ENCODE measurements at places on chromosomes 16 and 17.

- no peak overlapping the region for H3K4me3 ChIP-seq
- peaks cover 22% of the 10 kb centered on the region for H3K36me3 ChIP-seq
- no peak overlapping the region for H3K27ac ChIP-seq
- no peaks in the 10 kb centered on the region for H3K27me3 ChIP-seq
Measured at GRCh38 chr17:75493476-75494129, 21.7 kb downstream of the CASKIN2 start.

GRCh38 chr17:40651939-40652338 lies 4.3 kb upstream of the SMARCE1 start:
- H3K27ac ChIP-seq = no peak overlapping the region
- no peak for DNase-seq
- H3K36me3 ChIP-seq = peaks cover 2% of the 10 kb centered on the region
- peaks cover 9% of the 10 kb centered on the region for H3K27me3 ChIP-seq
- peaks cover 10% of the 10 kb centered on the region for H3K4me1 ChIP-seq

GRCh38 chr16:14309906-14310305 lies 238.8 kb downstream of the MRTFB start:
- H3K27ac ChIP-seq = peak overlapping the region; percentile 91
- H3K27me3 ChIP-seq = peaks cover 8% of the 10 kb centered on the region
- no peaks in the 10 kb centered on the region for H3K36me3 ChIP-seq
- no peak for DNase-seq

DNA sequence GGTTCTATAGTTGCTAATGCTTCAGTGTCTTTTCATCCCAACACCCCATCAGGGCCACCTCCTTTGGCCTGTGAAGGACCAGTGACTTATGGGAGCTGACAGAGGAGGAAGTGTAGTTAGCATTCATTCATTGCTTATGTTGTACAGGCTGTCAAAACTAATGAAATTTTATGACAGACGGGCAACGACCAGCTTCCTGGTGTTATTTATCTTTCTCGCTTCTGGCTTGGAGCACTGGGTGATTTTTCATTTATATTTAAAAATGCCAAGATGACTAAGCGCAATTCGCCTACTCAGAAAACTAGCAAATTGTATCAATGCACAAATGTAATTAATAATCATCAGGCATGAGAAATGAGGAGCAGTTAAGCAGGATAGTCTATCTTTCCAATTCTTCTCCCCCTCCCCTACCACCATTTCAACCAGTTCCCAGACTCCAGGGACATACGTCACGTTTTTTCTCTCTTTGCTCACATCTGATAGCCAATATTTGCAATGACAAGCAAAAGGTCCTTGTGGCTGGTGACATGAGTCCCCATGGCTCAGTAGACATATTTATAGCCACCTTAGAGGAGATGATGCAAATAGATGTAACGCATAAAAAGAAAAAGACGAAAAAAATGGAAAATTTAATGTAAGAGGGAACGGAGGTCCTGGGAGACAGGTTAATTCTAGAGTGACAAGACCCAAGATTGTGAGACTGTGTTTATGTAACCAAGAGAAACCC lies 11.2 kb downstream of the CDRT15 start:
- no peaks in the 10 kb centered on the region for H3K27me3 ChIP-seq
- no peaks in the 10 kb centered on the region for H3K36me3 ChIP-seq
- DNase-seq = no peak
- no peak overlapping the region for H3K27ac ChIP-seq

DNA sequence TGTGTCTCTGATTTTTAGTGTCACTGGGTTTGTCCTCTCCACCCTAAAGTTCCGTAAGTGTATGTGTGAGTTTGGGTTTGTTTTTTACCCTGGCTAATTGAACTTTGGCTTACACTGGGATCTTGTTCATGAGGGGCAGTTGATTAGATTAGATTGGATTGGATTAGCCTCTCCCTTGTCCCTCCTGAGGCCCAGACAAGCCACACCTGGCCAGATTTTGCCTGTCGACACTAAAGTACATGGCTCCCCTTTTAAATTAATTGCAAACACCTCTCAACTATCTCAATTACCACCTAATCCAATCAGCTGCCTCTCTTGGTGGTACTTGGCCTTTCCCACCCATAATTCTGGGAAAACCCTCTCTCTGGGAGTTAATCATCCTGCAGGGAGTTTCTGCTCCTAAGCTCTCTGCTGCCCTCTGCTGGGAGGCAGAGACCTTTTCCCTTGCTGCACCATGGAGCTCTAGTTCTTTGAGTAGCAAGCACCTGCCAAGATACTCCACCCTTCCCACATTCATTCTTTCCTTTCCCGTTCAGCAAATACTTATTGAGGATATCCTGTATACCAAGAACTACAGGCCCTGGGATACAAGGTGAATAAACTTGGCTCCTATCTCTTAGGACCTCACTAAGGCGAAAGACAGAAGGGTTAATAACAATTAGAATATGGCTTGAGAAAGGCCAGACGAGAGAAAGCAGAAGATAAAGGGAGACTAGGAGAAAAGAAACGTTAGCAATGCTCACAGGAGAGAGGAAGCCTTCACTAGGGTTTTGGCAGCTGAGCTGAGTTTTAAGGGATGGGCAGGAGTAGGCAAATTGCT lies 60.0 kb upstream of the MPHOSPH6 start:
- no peaks in the 10 kb centered on the region for H3K36me3 ChIP-seq
- H3K27ac ChIP-seq = no peak overlapping the region
- H3K4me3 ChIP-seq = no peak overlapping the region

DNA sequence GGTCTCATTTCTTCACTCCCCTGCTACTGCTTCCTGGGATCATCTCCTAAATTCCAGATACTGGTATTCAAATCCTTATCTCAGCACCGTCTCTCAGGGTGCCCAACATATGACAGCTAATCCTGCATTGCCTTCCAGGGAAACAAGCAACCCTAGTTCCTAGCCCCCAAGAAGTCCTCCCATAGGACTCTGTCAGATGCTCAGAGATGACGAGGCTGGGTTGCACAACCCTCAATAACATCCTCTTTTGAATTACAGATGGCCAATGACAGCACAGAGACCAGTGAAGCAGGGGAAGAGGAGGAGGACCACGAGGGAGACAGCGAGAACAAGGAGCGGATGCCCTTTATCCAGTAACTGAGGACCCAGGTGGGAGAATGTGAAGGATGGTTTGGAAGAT lies 45.0 kb upstream of the CLEC3A start:
- no peaks in the 10 kb centered on the region for H3K36me3 ChIP-seq
- no peaks in the 10 kb centered on the region for H3K27me3 ChIP-seq
- no peaks in the 10 kb centered on the region for H3K4me1 ChIP-seq
- H3K27ac ChIP-seq = no peak overlapping the region
- DNase-seq = no peak

- DNase-seq = no peak
- H3K27ac ChIP-seq = peak overlapping the region; percentile 38
- peaks cover 7% of the 10 kb centered on the region for H3K4me1 ChIP-seq
- no peaks in the 10 kb centered on the region for H3K27me3 ChIP-seq
- H3K36me3 ChIP-seq = peaks cover 42% of the 10 kb centered on the region
- H3K4me3 ChIP-seq = no peak overlapping the region
Measured at GRCh38 chr16:46658925-46659324, 30.1 kb downstream of the VPS35 start.

GRCh38 chr17:38572669-38573365 lies 32.9 kb downstream of the SRCIN1 start:
- H3K27me3 ChIP-seq = peaks cover 99% of the 10 kb centered on the region
- no peak for DNase-seq
- no peak overlapping the region for H3K4me3 ChIP-seq
- peaks cover 6% of the 10 kb centered on the region for H3K4me1 ChIP-seq

DNA sequence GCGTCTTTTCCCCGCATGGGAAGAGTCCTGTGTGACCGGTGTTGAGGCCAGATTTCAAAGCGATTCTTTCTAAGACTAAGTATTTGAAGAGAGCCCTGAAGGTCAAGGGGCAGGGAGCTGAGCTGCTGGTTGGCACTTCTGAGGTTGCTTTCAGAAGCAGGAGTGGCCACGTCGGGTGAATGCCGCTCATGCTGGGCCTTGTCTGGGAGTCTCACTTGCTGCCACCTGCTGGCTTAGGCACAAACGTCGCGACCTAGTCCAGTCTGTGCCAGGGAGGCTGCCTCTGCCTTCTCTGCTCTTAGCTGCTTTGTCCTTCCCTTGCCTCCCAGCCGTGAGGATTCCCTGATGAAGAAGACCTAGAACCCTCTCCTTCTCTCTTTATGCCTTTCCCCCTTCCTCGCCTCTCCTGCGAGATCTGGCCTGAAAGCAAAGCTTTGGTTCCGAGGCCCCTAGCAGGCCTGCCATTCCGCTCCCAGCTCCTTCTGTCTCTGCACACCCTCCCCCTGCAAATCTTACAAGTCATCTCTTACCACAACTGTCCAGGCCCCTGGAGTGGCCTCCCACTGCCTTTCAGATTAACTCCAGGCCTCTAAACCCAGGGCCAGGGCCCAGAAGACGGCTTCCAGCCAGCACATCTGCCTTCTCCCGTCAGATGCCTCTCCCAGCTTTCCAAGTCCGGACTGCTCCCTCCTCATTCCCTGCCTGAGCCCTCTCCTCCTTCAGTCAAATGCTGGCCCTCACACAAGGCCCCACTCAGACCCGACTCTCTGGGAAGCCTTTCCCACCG lies 11.4 kb downstream of the CTNS start:
- no peaks in the 10 kb centered on the region for H3K27me3 ChIP-seq
- peak; percentile 73 for DNase-seq
- peaks cover 4% of the 10 kb centered on the region for H3K36me3 ChIP-seq
- H3K4me3 ChIP-seq = no peak overlapping the region

- H3K4me1 ChIP-seq = no peaks in the 10 kb centered on the region
- H3K4me3 ChIP-seq = no peak overlapping the region
- peaks cover 6% of the 10 kb centered on the region for H3K27me3 ChIP-seq
- H3K36me3 ChIP-seq = no peaks in the 10 kb centered on the region
- H3K27ac ChIP-seq = no peak overlapping the region
- peak; percentile 78 for DNase-seq
Measured at GRCh38 chr17:75601057-75601987, 13.7 kb downstream of the MYO15B start.

- no peaks in the 10 kb centered on the region for H3K36me3 ChIP-seq
- no peak for DNase-seq
- no peak overlapping the region for H3K4me3 ChIP-seq
- no peak overlapping the region for H3K27ac ChIP-seq
- peaks cover 2% of the 10 kb centered on the region for H3K4me1 ChIP-seq
Measured at GRCh38 chr17:17359271-17359670, 56.1 kb downstream of the NT5M start.

GRCh38 chr17:3885271-3885670 lies 7.6 kb downstream of the CAMKK1 start:
- H3K27me3 ChIP-seq = peaks cover 2% of the 10 kb centered on the region
- H3K36me3 ChIP-seq = peaks cover 1% of the 10 kb centered on the region
- no peak overlapping the region for H3K27ac ChIP-seq
- H3K4me1 ChIP-seq = peaks cover 24% of the 10 kb centered on the region

DNA sequence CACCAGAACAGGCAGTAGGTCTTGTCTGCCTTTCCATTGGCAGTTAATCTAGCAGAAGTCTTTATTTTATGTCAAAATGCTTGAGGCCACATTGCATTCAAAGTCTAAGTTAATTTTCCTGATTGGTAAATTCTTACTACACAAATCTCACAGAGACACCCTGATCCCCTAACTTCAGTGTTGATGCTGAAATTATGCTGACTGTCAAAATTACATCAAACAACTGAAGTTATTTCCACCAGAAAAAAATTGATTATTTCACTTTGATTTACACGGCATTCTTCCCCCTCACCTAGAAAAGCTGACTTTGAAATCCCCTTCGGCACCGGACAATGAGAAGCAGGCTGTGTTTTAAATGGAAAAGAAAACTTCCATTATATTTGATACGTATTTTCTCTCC lies 99.1 kb downstream of the MAF start:
- no peak overlapping the region for H3K4me3 ChIP-seq
- no peak for DNase-seq
- peaks cover 6% of the 10 kb centered on the region for H3K27me3 ChIP-seq
- H3K36me3 ChIP-seq = no peaks in the 10 kb centered on the region

GRCh38 chr16:22070361-22071330 lies 21.7 kb upstream of the VWA3A start:
- H3K4me1 ChIP-seq = no peaks in the 10 kb centered on the region
- no peak overlapping the region for H3K4me3 ChIP-seq
- no peaks in the 10 kb centered on the region for H3K27me3 ChIP-seq
- peaks cover 5% of the 10 kb centered on the region for H3K36me3 ChIP-seq
- DNase-seq = no peak

DNA sequence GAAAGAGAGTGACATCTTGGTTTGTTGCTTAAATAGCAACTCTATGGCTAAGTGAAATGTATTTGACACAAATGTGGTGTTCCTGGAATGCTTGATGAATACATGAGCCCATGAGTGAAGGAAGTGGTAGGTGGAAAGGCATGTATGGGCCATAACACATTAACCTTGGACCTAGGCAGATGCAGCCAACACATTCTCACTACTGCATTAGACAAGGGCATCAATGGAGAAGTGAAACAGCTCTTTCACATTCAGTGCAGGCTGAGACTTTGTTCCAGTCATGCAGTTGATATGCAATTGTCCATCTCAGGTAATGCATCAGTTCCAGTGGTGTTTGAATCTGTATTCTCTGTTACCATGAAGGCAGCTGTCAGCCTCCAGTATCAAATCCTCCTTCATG lies 133.6 kb downstream of the HS3ST3B1 start:
- H3K27me3 ChIP-seq = no peaks in the 10 kb centered on the region
- no peak overlapping the region for H3K4me3 ChIP-seq
- H3K4me1 ChIP-seq = peaks cover 8% of the 10 kb centered on the region
- DNase-seq = no peak
- no peak overlapping the region for H3K27ac ChIP-seq

- H3K4me3 ChIP-seq = no peak overlapping the region
- H3K27me3 ChIP-seq = no peaks in the 10 kb centered on the region
- DNase-seq = no peak
- no peaks in the 10 kb centered on the region for H3K4me1 ChIP-seq
- no peaks in the 10 kb centered on the region for H3K36me3 ChIP-seq
Measured at GRCh38 chr16:26374279-26374925, 682.6 kb downstream of the HS3ST4 start.

- H3K36me3 ChIP-seq = peaks cover 5% of the 10 kb centered on the region
- H3K27me3 ChIP-seq = peaks cover 77% of the 10 kb centered on the region
- no peak within 1 kb of the TSS for H3K4me3 ChIP-seq
- H3K27ac ChIP-seq = no peak within 1 kb of the TSS
- peaks cover 31% of the 10 kb centered on the region for H3K4me1 ChIP-seq
Measured at GRCh38 chr17:76078860-76079534, at the start of gene ZACN. ZACN (plus strand) TSS chr17:76079182; CDS start chr17:76079265, 83 bp downstream.

DNA sequence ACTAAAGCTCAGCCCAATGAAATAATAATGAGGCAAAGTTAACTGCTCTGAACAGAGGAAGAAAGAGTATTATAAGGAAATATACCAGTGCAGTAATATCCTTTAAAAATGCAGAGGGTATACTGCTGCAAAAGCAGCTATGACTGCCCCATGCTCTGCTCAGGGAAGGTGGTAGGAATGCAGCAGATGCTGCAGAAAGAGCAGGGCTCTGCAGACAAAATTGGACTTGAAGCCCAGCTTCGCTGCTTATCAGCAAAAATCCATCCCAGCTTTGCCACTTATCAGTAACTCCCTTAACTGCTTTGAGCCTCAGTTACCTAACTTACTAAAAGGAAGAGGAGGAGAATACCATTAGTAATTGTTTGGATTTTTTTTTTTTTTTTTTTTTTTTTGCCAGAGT lies 533.8 kb upstream of the CDH5 start:
- H3K36me3 ChIP-seq = no peaks in the 10 kb centered on the region
- H3K27me3 ChIP-seq = no peaks in the 10 kb centered on the region
- H3K27ac ChIP-seq = no peak overlapping the region
- no peak for DNase-seq
- no peaks in the 10 kb centered on the region for H3K4me1 ChIP-seq
